Stimulated activated CD4-positive, alpha-beta T cell treated with anti-CD3 and anti-CD28 coated beads, Interleukin-2, amount 100 ng/mL, for 48 hours (primary cell): ENCODE measurements at places on chromosomes 12 and 14.

- no peak for DNase-seq
Observed at GRCh38 chr14:96143906-96144305, 60.7 kb upstream of the BDKRB2 start.

DNA sequence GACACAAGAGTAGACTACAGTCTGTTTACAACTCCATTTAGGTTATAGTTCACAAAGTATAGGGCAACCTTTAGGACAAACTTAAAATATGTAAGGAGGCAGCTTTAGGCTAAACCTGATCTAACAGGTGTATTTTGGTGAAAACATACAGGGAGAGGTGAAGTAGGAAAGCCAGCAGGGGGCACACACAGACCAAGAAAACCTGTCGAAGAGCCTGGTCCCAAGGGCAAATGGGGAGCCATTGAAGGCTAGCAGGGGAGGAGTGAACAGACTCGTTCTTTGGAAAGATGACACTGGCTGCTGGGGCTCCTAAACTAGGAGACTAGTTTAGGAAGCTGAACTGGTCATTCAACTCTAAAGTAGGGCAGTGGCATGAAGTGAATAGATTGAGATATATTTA lies 138.8 kb upstream of the WSCD2 start:
- DNase-seq, result peak; percentile 26

GRCh38 chr14:74468513-74468912 lies 24.6 kb downstream of the NPC2 start:
- DNase-seq, result no peak

GRCh38 chr14:59293935-59294661 lies 105.6 kb downstream of the DAAM1 start:
- DNase-seq, result no peak

DNA sequence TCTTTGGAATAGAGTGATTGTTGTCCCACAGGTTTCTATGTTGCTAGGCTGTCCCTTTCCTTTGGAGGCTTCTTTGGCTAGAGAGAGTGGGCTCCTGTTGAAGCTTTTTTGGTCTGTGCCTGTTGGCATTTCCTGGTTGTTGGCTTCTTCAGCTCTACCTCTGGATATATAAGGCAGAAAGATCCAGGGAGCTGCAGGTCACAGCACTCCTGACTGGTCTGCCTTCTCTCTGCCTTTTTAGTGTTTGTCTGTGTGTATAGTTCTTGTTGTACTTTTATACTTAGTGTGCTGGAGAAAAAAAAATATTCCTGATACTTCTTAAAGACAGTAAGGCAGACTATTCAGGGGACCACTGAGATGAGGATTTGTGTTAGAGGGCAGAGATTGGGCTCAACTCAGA lies 202.7 kb downstream of the FBXL14 start:
- no peak for DNase-seq

GRCh38 chr12:109492371-109492770 lies 14.9 kb downstream of the UBE3B start:
- no peak for DNase-seq

GRCh38 chr14:50044042-50044651 lies 72.2 kb downstream of the VCPKMT start:
- DNase-seq, result no peak

- no peak for DNase-seq
Observed at GRCh38 chr12:96150442-96150841, 43.7 kb upstream of the ELK3 start.
